GM18507 (cell line): ENCODE measurements at places on chromosomes 13 and 19.

DNA sequence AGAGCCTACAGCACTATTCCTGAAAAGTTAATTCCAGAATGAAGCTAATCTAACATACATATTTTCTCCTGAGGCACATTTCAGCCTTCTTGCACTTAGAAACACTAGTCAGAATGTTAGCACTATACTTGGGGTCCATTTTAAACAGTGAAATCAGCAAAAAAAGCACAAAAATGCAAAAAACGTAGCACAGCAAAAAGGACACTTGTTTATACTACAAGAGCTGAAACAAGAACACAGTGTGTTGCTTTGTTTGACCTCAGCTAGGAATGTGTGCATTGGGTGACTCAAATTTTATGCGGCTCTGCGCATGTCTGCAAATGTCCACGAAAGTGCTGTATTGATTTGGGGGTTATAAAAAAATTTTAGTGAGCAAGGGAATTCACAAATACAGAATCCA is 226.2 kb downstream of the KCNRG start:
- no peak for DNase-seq

- DNase-seq: no peak
These were observed 99.6 kb upstream of the NBEA start for GRCh38 chr13:34842466-34842865.

DNA sequence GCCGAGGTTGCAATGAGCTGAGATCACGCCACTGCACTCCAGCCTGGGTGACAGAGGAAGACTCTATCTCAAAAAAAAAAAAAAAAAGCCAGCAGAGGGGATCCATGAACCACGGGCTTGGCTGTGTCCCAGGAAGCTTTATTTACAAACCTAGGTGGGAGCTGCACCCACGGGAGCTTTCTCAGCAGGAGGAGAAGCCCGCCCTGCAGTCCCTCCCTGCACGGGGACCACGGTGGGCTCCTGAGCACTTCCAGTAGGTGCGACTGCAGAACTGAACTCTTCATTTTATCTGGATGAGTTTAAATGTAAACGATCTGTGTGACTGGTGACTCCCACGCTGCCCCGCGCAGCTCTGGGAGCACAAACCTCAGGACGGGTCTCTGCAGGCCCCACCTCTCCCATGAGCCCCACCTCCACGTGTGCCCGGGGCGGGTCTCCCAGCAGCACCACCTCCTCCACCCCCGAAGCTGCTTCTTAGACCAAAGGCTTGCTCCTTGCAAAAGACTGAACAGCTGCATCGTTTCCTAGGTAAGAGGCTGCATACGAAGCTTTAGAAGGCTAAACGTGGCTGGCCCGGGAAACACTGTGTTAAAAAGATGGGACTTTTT is 66.4 kb downstream of the SPACA7 start:
- DNase-seq: no peak

GRCh38 chr13:40221131-40221459 is 445.3 kb downstream of the FOXO1 start:
- DNase-seq: no peak

GRCh38 chr13:24495151-24495729 is 17.3 kb downstream of the PARP4 start:
- DNase-seq: no peak

GRCh38 chr13:70613295-70613694 is 505.0 kb upstream of the KLHL1 start:
- no peak for DNase-seq

DNA sequence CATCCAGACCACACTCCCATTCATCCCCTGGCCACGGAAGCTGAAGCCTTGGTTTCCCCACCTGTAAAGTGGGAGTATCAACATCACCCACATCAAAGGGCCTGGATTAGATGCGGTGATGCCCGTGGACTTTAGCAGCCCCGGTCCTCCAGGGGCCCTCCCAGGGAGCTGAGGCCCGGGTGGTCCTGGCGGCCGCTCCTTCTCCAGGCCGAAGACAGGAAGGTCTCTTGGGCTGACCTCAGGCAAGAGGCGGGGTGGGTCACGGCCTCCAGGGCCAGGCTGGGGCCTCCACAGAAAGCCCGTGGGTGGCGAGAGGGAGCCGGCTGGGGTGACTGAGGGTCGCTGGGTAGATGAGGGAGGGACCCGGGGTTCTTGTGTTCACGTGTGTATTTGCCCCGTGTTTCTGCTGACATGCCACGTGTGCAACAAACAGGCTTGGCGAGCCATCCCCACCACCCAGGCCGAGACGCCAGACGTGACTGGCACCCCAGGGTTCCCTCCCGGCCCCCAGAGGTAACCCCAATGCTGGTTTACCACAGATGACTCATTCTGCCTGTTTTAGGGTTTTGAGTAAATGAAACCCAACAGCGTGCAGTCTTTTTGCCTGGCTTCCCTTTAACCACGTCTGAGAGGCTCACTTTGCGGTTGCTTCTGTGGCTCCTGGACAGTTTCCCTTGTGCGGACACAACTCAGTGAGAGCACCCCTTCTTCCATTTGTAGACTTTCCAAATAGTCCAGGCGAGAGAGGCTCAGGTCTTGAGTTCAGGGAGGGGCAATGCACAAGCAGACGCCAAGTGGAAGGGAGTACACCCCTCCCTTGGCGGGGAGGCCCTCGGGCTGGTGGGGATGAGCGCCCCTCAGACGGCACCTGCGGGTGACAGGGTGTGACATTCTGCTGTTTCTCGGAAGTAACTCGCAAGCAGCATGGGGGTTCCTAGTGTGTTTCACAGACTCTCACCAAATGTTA is 42.9 kb downstream of the C13orf46 start:
- DNase-seq: no peak
